ENCODE measurements at places on chromosomes 2 and 18. TPM values are rescaled to one million over a fixed set of nuclear protein-coding genes. Genes with fewer than 3 reads are reported as not detected.

TMEM169 gene
- 3.7 TPM for total RNA-seq

AGXT gene
- total RNA-seq: not detected

B3GNT7 gene
- 0.53 TPM for total RNA-seq

DNA sequence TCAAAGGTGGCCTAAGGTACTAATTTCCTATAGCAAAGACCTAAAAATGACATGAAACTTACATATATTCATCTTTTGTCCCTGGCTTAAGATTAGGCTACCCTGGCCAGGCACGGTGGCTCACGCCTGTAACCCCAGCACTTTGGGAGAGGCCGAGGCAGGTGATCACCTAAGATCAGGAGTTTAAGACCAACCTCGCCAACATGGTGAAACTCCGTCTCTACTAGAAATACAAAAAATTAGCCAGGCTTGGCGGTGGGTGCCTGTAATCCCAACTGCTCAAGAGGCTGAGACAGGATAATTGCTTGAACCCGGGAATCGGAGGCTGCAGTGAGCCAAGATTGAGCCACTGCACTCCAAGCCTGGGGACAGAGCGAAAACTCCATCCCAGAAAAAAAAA lies 5.9 kb downstream of the SRSF7 start:
- no peak for DNase-seq

DNA sequence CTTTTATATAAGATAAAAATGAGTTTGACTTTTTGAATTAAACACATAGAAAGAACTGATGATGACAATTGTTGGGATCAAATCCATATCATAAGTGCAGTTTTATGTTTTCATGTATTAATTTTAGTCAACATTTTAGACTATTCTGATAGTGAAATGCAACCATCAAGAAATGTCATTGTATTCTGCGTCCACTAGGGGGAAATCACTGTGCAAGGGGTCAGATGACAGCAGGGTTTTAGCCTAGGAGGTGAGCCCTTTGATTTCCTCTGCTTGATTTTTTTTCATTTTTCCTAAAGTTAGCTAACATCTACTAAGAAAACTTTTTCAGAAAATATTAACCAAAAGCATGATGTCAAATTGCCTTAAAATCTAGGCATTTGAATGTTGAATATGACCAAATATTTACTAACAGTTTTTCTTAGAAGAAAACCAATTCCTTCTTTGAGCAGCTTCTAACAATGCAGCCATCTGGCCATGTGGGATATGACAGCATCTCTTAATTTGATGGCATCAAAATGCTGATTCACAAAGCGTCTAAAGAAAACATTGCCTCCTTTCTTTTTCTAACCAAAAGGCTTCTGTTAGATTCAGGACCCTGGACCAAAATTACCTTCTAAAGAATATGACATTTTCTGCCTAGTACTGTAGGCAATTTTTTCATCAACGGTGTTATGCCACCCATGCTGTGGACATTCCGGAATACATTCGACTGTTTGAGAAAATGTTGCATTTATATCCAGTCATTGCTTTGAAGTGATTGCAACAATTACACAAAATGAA lies 141.5 kb downstream of the SPHKAP start:
- no peak for DNase-seq

DNA sequence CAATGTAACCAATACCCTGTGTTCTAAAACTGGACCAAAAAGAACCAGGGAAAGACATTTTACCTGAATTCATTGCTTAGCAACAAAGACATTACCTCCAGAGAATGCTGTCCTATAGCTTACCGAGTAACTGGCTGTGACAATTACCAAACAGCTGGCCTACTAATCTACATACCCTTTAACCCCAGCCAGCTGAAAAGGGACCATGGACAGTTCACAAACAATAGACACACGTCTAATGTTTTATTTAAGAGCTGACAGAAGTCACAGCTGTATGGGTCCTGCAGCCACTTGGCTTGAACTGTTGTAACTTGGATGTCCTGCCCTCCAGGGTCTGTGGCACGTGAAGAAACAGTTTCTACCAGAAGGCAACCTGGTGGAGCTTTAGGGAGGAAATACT lies 130.1 kb upstream of the EFEMP1 start:
- no peak for DNase-seq

DNA sequence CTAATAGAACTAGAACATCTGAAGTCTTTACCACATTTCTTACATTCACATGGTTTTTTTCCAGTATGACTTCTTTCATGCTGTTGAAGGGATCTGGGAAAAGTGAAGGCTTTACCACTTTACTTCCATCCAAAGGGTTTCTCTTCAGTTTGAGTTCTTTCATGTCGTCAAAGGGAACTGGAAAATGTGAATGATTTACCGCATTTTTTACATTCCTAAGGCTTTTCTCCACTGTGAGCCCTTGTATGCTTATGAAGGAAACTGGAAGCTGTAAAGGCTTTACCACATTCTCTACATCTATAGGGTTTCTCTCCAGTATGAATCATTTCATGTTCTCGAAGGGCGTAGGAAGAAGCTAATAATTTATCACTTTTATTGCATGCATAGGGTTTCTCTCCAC lies 46.7 kb downstream of the NBEAL1 start:
- DNase-seq: no peak

GRCh38 chr2:20592106-20593071 lies 58.5 kb downstream of the HS1BP3 start:
- no peak for DNase-seq
